ENCODE measurements at places on chromosomes 7 and 10.

GRCh38 chr10:30674796-30675195 is 45.2 kb upstream of the LYZL2 start:
- no peak for DNase-seq

DNA sequence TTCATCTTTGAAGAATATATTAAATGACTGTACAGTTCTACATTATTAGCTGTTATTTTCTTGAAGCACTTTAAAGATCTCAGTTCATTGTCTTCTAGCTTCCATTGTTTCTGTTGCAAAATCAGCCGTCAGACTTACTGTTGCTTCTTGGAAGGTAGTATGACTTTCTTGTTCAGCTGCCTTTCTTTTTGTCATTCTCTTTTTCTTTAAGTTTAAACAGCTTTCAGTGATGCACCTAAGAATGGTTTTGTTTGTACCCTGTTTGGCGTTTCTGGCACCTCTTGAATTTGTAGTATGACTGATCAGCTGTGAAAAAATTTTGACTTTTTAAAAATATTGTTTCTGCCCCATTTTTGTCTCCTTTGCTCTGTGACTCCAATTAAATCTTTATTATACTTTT is 9.3 kb downstream of the MKLN1 start:
- no peak for DNase-seq

GRCh38 chr10:37263304-37263703 is 137.9 kb downstream of the ANKRD30A start:
- no peak for DNase-seq

DNA sequence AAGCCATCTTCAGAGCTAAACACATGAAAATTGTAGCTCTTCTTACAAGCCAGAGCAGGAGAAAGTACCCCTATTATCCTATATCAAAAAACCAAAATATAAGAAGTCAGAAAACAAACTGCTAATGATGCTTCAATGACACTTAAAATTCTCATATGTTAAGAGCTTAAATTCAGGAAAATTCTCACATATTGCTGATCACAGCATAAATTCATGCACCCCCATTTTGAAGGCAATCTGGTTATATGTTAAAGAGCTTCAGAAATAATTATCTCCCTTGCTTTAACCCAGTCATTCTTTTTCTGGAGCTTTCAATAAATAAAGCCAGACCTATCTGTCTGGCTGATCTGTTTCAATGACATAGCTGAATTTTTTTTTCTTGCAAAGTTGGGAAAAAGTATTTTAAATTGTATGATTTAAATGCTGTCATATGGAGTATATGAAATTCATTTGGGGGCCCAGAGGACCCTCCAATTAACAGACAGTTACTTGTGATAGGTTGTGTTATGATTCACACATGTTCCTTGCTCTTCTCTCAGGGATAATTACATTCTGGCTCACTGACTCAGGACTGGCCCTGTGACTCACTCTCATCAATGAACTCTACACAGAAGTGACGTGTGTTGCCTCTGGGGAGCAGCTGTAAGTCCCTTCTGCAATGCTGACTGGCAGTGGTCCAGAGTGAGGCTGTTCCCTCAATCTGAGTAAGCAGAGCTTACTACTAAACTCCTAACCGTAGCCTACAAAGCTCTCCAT is 85.2 kb downstream of the HGF start:
- DNase-seq = no peak

DNA sequence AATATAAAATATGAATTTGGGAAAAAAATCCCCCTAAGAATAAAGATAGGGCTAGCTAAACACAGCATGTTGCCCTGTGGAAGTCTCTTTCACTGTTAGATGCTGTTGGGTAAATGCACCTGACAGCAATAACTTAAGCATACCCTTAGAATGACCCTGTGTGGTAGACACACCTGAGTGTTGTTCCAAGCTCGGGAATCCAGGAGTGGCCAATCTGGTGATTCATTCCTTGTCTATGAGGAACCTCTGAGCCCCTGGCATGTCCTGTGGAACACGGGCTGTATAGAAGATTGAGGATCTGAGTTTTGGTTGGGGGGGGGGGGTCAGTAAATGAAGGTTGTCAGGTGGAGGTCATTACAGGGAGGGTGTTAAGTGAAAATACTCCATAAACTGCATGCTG is 730.0 kb upstream of the IGFBP3 start:
- no peak for DNase-seq

GRCh38 chr10:58898854-58899573 is 277.4 kb upstream of the PHYHIPL start:
- DNase-seq = no peak

- DNase-seq = no peak
Measured at GRCh38 chr7:120229084-120229483, 43.9 kb upstream of the KCND2 start.

GRCh38 chr7:136122026-136122425 is 144.9 kb upstream of the MTPN start:
- DNase-seq = no peak

DNA sequence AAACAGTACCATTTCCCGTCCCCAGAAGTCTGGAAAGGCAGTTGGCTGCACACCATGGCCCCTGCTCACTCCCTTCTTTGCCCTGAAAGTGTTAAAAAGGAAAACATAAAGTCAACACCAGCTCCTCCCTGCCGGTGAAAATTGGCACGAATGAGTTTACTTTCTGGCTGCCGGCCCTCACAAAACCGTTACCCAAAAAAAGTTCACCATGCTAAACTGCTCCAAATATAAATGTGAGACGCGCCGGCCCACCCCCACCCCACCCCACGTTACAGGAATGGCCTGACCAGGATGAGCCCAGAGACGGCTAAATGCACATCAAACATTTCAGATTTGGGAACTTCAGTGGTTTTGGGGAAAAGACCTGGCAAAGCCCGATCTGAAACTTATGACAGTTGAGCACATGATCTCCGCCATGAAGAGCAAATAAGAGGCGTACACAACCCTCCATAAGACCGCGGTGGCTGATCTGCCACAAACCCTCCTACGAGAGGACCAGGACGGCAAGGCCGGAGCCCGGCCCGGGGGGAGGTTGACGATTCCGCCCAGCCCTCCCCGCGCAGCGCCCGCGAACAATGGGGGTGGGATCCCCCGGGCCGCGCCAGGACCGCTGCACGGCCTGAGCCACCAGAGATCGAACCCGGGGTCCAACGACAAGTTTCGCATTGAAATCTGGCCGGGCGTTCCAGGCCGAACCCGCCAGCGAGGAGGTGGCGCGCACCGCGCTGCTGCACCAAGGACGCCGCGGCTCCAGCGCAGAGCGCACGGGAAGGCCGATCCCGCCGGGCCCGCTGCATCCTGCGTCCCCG is 952 bp downstream of the DIP2C start:
- DNase-seq = no peak

DNA sequence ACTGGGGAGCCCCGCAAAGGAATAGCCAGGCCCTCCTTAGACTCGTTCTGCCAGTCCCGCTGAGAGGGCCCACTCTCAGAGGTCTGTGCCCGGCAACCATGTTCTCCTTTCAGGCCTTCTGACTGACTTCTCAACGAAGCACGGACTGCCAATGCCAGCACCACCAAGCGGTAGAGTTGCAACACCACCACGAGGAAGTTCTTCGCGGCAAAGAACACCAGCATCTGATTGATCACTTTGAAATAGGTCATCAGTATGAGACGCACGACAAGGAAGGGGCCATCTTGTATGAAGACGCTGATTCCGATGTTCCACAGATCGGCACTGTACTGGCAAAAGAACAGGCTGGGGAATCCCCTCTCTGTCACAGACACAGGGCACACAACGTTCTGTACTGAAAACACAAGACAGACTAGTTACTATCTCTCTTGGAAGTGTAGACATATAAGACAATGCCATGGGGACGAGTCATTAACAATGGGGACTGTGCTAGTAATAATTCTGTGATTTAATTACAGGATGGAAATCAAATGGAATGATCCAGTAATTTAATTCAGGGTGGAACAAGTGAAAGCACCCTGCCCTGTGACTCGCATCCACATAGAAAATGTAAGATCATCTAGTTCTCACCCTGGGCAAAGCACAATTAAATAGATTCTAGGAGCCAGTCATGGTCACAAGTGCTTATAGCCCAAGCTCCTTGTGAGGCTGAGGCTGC is 42.7 kb downstream of the TMEM26 start:
- no peak for DNase-seq

DNA sequence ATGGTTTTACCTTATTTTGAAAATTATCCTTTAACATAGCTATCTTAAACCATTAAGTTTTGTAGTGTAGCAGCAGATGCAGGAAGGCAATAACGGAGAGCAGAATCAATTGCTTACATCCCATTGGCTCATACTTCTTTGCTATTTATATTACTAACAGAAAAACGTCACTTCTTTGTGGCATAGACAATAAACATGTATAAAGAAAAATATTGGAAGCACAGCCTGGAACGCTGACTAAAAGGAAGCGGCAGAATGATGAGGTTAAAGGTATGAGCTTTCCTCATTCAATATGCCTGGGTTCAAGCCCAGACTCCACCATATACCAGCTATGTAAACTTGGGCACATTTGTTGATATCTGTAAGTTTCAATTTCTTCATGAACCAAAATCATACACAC is 24.0 kb upstream of the BMPER start:
- DNase-seq = no peak

GRCh38 chr7:128939075-128939860 is 1.5 kb downstream of the IRF5 start:
- DNase-seq = no peak

DNA sequence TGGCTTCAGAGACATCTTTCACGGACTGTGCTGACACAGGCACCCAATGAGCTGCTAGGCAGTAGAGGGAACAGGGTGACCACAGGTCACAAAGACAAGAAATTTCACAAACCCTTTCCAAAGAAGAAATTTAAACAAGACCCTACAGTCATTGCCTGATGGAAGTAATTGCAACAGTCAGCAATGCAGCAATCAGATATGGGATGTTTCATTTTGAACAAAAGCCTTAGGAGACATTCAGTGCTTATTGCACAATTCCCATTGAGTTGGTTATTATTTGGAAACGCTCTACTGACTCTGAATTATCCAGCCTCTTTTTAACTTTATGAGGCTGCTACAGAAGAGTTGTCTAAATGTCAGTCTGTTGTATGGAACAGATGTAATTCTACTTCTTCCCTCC is 85.5 kb downstream of the ETV1 start:
- no peak for DNase-seq

DNA sequence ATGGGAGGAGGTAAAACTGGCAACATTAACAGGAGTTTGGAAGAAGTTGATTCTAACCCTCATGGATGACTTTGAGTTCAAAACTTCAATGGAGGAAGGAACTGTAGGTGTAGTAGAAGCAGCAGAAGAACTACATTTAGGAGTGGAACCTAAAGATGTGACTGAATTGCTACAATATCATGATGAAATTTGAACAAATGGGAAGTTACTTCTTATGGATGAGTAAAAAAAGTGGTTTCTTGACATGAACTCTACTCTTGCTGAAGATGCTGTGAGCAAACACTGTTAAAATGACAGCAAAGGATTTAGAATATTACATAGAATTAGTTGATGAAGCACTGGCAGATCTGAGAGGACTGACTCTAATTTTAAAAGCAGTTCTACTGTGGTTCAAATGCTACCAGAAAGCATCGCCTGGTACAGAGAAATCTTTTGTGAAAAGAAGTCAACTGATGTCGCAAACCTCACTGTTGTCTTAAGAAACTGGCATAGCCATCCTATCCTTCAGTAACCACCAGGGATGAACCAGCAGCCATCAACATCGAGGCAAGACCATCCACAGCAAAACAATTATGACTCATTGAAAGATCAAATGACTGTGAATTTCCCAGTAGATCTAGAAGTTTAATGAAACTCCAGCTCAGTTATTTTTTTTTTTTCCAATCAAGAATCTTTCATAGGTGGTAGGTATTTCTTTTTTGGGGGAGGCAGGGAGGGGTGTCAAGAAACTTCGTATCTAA is 20.8 kb downstream of the BRAF start:
- no peak for DNase-seq

GRCh38 chr7:25849500-25850184 is 302.4 kb upstream of the NFE2L3 start:
- DNase-seq = no peak

DNA sequence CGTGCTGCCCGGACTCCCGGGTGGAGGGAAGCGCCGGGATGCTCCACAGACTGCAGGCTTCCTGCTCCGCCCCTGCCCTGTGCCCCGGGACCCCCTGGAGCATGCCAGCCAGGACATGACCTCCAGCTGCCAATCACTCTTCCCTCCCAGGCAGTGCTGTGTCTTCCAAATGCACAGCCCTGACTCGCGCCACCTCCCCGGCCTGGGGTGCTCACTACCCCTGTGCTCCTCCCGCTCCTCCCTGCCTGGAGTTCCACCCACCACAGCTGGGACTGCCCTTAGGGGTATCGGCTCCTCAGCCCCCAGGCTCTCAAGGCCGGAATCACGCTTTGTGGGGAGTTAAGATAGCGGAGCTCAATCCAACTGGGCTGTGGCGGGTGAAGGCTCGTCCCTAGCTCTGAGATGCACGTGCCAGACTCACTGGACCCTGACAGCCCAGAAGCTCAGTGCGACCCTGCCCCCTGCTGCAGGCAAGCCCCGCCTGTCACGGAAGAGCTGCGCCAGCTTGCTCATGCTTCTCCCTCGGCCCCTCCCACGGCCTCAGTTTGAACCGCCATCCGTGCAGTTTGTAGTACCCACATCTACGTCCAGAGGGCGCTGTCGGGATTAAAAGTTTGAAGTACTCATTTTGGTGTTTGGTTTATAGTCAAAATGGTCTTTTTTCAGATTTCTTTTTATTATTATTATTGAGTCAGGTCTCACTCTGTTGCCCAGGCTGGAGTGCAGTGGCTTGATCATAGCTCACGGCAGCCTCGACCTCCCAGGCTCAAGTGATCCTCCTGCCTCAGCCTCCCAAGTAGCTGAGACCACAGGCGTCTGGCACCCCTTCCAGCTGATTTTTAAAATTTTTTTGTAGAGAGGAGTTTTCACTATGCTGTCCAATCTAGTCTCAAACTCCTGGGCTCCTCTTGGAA is 142.5 kb upstream of the TCERG1L start:
- peak; percentile 55 for DNase-seq

- DNase-seq = no peak
Measured at GRCh38 chr10:132197271-132198067, 10.7 kb downstream of the DPYSL4 start.

- DNase-seq = no peak
Measured at GRCh38 chr10:35898716-35899440, 256.8 kb upstream of the FZD8 start.

All from activated CD4-positive, alpha-beta T cell treated with anti-CD3 and anti-CD28 coated beads for 24 hours (primary cell).